ENCODE measurements at places on chromosomes 1 and 21. TPM values are rescaled to one million over a fixed set of nuclear protein-coding genes. Genes with fewer than 3 reads are reported as not detected.

- no peak for DNase-seq
These were observed 43.2 kb upstream of the FMO2 start for GRCh38 chr1:171141688-171142415.

DNA sequence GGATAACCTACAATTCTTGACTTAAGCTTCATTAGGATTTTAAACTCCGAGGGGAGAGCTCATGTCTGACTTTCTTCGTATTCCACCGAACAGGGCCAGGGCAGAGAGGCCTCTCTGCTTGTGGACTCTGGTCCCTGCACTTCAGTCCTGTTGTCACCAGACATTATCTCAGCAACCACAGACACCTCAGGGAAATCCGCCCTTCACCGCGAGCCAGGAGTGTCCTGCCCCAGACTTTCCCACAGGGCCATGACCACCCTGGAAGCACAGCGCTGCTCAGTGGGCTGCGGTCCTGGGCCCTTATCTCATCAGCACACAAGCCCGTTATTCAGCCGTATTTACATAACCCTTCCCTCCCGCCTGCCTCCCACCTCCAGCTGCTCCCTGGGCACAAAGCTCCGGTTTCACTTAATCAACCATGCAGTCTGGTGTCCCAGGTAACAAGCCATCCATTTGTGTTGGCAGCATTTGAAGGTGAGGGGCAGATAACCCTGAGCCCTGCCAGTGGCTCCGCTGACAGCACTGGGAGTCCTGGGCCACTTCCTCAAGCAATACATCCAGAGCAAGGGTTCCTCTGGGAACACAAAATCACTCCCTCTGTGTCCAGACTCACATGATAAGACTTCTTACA is 122.8 kb upstream of the RAB4A start:
- DNase-seq = no peak

GRCh38 chr21:16945580-16945979 is 567.3 kb upstream of the CXADR start:
- no peak for DNase-seq

The EPHB2 gene
- 5.7 TPM for total RNA-seq
